Activated T-helper 1 cell treated with anti-CD3 and anti-CD28 coated beads, Interleukin-12 subunit alpha, Interleukin-12 subunit beta, Interleukin-2, Interleukin-4 antibody, amounts not matched to agents 30 ng/mL and 10 ng/mL and 1 ng/mL, durations not matched to agents 14 hours and 24 hours and 36 hours (primary cell): ENCODE measurements at places on chromosomes 7 and 10. TPM values are rescaled to one million over a fixed set of nuclear protein-coding genes. Genes with fewer than 3 reads are reported as not detected.

GRCh38 chr7:113071465-113071864 lies 15.2 kb downstream of the GPR85 start:
- DNase-seq, result no peak

SEMA3D gene
- total RNA-seq, result 0.60 and 0.64 TPM in 2 replicates

DNA sequence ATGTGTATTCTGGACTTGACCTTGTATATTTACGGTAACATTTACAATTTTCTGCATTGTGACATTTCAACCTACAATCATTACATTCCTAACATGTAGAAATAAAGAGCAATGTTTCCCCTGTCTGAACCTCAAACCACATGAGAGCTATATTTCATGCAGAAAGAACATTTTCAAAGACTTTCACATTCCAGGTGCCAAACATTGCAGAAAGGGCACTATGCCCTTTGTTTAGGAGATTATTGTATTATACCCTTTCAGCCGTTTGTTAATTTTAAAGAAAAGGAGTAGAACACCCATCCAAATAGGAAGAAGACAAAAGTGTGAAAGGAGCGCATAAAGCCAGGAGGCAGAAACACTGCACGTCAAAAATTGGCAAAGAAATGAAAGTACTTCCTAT lies 260.4 kb downstream of the RELN start:
- no peak for DNase-seq

DNA sequence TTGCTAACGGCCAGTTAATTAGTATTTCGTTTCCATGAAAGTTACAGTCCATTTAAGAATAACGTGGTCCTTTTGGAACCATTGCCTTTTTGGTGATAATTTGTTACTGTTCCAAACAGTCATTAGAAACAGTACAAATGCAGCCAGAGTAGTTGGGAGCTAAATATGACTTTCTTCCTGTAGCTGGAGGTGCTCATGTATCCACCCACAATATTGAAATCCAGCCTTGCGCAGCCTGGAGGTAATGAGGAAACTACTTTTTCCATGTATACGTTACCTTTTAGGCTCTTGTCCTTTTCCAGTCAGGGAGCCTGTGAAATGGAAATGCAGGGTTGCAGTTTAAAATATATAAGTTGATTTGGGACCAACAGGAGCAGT lies 43.6 kb downstream of the LHFPL3 start:
- DNase-seq, result no peak

- DNase-seq, result no peak
Measured at GRCh38 chr10:70478191-70479164, at the start of gene PALD1. PALD1 (plus strand) TSS chr10:70478767; CDS start chr10:70525952, 47,185 bp downstream.

GRCh38 chr7:38211940-38212339 lies 33.9 kb downstream of the STARD3NL start:
- no peak for DNase-seq

- no peak for DNase-seq
Measured at GRCh38 chr10:115432188-115432819, 339.1 kb downstream of the ATRNL1 start.

DNA sequence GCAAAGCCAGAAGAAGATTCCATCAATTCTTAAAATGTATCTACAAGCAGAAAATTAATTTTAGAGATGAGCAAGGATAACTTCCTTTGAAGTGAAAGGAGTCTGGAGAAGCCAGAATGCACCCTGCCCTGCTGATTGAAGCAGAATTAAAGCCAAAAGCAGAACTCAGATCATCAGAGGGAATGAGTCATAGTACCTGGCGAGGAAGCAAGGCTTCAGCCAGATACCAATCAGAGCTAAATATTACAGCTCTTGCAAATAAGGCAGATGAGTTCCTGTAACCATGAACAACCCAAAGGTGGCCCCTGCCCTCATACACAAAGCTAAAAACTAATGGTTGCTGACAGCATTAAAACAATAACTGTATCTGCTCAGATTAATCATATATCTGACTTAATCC lies 10.4 kb downstream of the HTR7 start:
- DNase-seq, result no peak

GRCh38 chr10:3781468-3782145 lies 3.4 kb downstream of the KLF6 start:
- DNase-seq, result no peak

SPDYE2 gene
- total RNA-seq, result not detected in 2 replicates

DNA sequence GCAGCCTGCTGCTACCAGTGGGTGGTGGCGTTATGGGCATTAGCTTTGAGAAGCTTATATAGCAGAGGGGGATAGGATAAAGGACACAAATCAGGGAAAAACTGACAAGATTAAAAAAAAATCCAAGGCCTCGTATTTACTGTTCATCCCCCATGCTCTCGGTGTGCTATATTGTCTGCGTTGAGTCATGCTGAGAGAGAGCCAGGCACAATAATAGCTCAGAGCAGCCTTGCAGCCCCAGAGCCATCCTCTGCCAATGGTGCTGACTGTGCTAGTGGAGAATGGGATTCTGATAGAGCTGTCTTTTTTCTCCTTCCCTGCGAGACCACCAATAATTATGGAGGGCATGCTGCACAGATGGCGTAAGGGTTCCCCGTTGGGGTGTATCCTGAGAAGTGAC lies 51.7 kb upstream of the FZD1 start:
- no peak for DNase-seq
